MM.1S (cell line): ENCODE measurements at places on chromosomes 11 and 22.

GRCh38 chr11:83116015-83116641 lies 40.8 kb upstream of the PCF11 start:
- no peak for DNase-seq

DNA sequence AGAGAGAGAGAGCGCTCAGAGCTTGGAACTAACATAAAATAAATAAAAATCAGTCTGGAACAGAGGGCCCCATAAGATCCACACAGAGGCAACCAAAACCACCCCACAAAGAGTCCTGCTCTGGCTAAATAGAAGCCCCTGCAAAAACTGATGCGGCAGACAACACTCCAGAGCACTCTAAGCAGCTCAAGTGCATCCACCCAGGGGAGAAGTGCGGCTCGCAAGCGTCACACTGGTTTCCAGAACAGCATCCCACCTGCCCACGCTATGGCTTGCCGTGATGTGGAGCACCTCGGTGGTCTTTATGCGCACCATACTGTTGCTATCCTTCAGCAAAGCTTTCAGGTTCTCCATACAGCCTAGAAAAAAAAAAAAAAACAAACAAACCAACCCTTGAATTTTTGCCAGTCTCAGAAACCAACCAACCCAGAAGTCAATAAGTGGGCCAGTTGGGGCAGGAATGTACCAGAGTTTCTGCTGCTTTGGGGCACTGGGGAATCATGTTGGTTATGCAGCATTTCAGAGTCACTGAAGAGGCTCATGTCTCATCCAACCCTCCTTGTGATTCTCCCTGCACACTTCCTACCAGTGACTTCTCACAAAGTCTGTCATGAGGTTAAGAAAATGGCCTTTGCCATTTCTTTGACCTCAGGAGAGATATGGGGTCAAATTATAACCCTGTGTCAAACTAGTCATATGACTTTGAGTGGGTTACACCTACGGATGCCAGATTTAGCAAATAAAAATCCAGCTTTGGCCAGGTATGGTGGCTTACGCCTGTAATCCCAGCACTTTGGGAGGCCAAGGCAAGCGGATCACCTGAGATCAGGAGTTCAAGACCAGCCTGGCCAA lies 3.0 kb downstream of the RSPH14 start:
- DNase-seq = no peak

DNA sequence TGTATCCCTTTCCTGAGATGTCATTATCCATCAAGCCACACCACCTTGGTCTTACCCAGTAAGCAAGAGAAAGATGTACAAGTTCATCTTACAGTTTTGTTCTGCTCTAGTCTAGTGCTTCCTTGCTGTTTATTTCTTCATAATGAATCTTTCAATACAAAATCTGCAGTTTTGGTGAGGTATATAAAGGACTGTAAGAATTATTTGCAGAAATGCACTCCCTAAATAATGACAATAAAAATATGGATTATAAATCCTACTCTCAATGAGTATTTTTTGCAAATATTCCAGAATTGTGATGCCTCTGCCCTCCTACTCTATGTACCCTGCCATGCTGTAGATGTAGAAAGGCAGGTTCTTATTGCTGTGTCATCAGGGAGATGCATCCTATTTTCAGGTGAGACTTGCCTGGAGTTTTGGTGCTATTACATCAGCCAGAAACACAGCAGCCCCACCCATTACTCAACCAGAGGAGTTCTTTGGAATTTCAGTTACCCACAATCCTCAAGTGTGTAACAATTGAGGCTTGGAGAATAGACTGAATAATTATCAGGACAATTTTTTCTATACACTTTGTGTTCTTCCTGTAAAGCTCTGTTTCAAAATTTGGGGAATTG lies at the start of gene OR10S1:
TSS of gene OR10S1 (minus strand) at position 51 of the 617 bp plus-strand sequence. CDS start 117 bp downstream, outside the sequence.
- DNase-seq = no peak

- DNase-seq = no peak
Measured at GRCh38 chr11:19840961-19841360, 128.3 kb downstream of the NAV2 start.

DNA sequence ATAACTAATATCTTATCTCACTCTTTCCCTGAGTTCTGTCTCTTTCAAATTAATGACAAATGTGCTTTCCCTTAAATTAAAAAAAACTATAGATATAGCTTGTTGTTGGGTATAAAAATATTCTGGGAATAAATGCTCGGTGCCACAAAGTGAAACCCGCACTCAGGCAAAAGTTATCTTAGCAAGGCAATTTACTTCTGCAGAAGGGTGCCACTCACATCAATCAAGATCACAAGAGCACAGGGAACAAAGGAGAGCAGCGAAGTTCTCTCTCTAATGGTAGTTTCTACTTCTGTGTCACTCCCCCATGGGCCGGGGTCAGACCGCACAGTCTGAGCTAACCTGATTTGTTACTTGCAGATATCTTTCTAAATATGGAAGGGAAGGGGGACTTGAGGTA lies 4.7 kb upstream of the OR52N2 start:
- DNase-seq = no peak

- no peak for DNase-seq
Measured at GRCh38 chr22:44586999-44587736, 89.1 kb upstream of the RTL6 start.

DNA sequence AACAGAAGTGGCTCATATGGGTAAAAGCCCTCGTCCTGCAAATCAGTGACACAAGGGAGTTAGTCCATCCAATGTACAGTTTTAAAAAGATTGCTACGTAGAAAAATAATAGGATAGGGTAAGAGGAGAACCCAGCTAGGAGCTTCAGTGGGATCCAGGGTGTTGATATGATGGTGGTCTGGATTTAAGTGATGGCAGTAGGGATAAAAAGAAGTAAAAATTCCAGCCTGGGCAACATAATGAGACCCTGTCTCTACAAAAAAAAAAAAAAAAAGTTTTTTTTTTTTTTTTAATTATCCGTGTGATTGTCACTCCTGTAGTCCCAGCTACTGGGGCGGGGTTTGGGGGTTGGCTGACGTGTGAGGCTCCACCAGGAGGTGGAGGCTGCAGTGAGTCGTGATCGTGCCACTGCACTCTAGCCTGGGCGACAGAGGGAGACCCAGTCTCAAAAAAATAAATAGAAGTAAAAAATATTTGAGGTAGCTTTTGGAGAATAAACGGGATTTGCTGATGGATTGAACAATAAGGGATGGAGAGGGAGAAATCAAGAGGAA lies 7.0 kb upstream of the L3MBTL2 start:
- peak; percentile 55 for DNase-seq

- no peak for DNase-seq
Measured at GRCh38 chr22:37569009-37569920, 9.0 kb downstream of the CDC42EP1 start.

DNA sequence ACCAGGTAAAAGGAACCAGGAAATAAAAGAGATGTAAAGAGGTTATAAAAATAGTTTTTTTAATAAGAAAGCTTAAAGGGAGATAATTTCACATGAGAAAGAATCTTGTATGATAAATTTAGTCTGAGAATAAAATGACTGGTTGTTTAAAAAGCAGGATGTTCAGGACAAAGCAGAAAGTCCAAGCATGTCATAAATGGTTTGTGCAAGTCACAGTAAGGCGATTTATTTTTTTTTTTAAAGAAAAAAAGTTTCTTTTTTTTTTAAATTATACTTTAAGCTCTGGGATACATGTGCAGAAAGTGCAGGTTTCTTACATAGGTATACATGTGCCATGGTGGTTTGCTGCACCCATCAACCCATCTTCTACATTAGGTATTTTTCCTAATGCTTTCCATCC lies 30.8 kb downstream of the GLYATL2 start:
- no peak for DNase-seq

- DNase-seq = no peak
Measured at GRCh38 chr22:27538666-27539065, 262.9 kb downstream of the MN1 start.
